ENCODE measurements at places on chromosomes 2 and 18.

GRCh38 chr2:24021122-24021998 is 11.5 kb downstream of the MFSD2B start:
- no peak overlapping the region for H3K4me3 ChIP-seq
- no peak overlapping the region for H3K27ac ChIP-seq
- peak; percentile 31 for DNase-seq
- no peaks in the 10 kb centered on the region for H3K4me1 ChIP-seq
- H3K27me3 ChIP-seq, result no peaks in the 10 kb centered on the region

DNA sequence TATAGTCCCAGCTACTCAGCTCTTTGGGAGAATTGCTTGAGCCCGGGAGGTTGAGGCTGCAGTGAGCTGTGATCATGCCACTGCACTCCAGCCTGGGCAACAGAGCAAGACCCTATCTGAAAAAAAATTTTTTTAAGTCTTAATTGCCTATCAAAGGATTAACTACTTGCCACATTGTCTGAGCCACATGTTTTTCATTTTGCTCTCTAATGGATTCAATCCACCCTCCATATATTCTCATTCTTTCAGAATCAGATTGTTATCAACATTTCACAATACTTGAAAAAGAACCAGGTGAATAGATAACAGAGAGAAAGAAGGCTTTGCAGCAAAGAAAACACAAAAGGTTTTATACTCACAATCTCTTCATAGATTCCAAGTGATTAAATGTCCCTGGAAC is 61.0 kb downstream of the PXDN start:
- H3K4me3 ChIP-seq, result no peak overlapping the region
- no peak for DNase-seq
- no peak overlapping the region for H3K27ac ChIP-seq
- no peaks in the 10 kb centered on the region for H3K4me1 ChIP-seq
- H3K27me3 ChIP-seq, result no peaks in the 10 kb centered on the region

DNA sequence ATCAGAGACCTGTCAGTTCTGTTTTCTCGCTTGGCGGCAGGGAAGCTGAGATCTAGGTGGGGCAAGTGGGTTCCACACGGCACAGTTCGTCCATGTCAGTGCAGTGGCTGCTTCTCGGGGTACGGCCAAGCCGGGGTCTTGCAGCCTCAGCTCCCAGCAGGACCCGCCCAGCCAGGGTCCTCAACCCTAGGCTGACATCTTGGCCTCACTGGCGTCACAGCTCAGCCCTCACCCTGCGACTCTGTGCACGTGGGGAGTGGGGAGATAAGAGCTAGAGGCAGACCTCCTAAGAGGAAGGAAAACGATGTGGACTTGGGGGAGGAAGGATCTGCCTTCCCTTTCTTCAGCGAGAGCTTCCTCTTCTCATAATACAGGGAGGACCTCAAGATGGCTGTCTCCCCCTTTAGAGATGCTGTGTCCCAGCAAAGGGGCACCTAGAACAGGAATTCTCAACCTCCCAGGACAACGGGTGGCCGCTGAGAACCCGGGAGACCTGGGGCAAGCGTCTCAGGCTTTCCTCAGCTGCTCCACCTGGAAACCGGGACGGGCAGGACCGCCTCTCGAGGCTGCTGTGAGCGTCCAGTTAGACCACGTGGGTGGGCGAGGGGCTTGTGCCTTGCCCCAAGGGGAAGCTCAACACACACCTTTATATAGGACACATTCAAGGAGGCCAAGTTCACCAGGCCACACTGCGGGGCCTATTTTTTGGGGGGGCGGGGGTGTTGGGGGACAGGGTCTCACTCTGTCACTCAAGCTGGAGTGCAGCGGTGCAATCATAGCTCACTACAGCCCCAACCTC is 23.5 kb upstream of the KLF11 start:
- H3K36me3 ChIP-seq, result no peaks in the 10 kb centered on the region
- H3K4me1 ChIP-seq, result no peaks in the 10 kb centered on the region
- H3K4me3 ChIP-seq, result no peak overlapping the region

- no peaks in the 10 kb centered on the region for H3K4me1 ChIP-seq
- H3K36me3 ChIP-seq, result no peaks in the 10 kb centered on the region
- H3K27ac ChIP-seq, result no peak overlapping the region
- no peak for DNase-seq
- H3K27me3 ChIP-seq, result no peaks in the 10 kb centered on the region
These were observed 277.3 kb upstream of the DOK6 start for GRCh38 chr18:69123421-69123820.

- H3K36me3 ChIP-seq, result no peaks in the 10 kb centered on the region
- H3K27me3 ChIP-seq, result no peaks in the 10 kb centered on the region
- H3K4me1 ChIP-seq, result no peaks in the 10 kb centered on the region
- no peak for DNase-seq
These were observed 29.9 kb upstream of the REG3A start for GRCh38 chr2:79189465-79189864.

DNA sequence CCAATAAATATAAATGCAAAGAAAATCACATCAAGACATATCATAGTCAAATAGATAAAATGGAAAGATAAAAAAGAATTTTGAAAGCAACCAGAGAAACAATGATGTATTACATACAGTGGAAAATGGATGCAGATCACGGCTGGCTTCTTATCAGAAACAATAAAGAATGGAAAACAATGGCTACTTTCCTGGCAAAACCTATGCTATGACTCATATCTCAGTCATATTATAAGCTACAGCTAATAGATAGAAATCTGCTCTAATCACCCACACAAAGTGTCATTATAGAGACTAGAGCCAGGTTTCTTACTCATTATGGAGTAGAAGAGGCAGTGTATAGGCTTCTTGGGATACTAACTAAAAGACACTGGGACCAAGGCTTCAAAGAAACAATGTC is 93.5 kb upstream of the TACR1 start:
- H3K36me3 ChIP-seq, result no peaks in the 10 kb centered on the region
- no peaks in the 10 kb centered on the region for H3K4me1 ChIP-seq
- no peak overlapping the region for H3K27ac ChIP-seq
- H3K27me3 ChIP-seq, result no peaks in the 10 kb centered on the region

GRCh38 chr18:48786455-48787202 is 164.1 kb downstream of the SMAD7 start:
- no peaks in the 10 kb centered on the region for H3K36me3 ChIP-seq
- H3K4me1 ChIP-seq, result peaks cover 31% of the 10 kb centered on the region
- H3K4me3 ChIP-seq, result no peak overlapping the region
- H3K27me3 ChIP-seq, result peaks cover 22% of the 10 kb centered on the region

GRCh38 chr2:177724398-177725287 is 332.1 kb downstream of the AGPS start:
- H3K27me3 ChIP-seq, result peaks cover 21% of the 10 kb centered on the region
- no peaks in the 10 kb centered on the region for H3K4me1 ChIP-seq
- no peak overlapping the region for H3K27ac ChIP-seq

DNA sequence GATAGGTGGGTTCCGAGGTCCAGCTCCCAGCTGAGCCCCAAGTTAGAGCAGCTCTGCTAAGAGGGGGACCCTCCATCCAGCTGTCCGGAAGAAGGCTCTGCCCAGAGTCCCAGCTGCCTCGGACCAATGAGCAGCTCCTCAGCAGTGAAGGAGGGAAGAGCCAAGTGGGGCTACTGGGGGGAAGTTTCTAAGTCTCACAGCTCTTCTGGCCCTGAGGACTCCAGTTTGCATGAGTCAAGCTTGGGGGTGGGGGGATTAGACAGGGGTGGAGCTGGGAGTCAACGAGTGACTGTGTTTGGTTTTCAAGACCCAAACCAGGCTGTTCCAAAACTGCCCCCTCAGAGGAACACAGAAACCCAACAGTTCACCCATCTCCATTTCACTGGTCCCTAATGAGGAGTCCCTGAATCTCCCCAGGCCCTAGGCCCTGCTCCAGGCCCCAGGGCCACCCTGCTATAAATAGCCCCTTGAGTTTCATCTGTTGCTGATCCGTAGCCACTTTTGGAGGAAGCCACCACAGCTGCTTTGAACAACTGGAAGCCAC is 100.9 kb downstream of the TNS1 start:
- peaks cover 34% of the 10 kb centered on the region for H3K27me3 ChIP-seq
- H3K27ac ChIP-seq, result peak overlapping the region; percentile 21
- no peaks in the 10 kb centered on the region for H3K36me3 ChIP-seq

- peaks cover 70% of the 10 kb centered on the region for H3K4me1 ChIP-seq
- peak; percentile 67 for DNase-seq
- H3K27ac ChIP-seq, result peak overlapping the region; percentile 77
- H3K27me3 ChIP-seq, result peaks cover 100% of the 10 kb centered on the region
- H3K4me3 ChIP-seq, result peak overlapping the region; percentile 68
These were observed 455 bp upstream of the DLX1 start for GRCh38 chr2:172084645-172085459.

DNA sequence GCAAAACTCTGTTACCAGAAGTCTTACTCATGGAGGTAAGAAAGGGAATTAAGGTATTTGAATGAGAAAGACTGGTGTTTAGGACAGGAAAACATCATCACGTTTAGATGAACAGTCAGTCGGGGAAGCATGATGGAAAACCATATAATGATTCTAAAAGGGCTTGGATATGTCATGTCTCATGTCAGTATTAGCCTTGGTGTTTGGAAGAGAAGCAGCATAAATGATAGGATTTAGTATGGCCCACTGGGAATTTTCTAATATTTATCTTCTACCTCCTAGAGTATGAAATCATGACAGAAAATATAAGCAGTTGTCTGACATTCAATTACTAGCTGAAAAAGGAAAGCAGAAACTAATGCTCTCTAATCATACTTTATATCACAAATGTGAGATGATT is 1643.6 kb upstream of the CELF4 start:
- no peaks in the 10 kb centered on the region for H3K4me1 ChIP-seq
- no peaks in the 10 kb centered on the region for H3K36me3 ChIP-seq
- no peak overlapping the region for H3K27ac ChIP-seq
- DNase-seq, result no peak
- H3K4me3 ChIP-seq, result no peak overlapping the region

DNA sequence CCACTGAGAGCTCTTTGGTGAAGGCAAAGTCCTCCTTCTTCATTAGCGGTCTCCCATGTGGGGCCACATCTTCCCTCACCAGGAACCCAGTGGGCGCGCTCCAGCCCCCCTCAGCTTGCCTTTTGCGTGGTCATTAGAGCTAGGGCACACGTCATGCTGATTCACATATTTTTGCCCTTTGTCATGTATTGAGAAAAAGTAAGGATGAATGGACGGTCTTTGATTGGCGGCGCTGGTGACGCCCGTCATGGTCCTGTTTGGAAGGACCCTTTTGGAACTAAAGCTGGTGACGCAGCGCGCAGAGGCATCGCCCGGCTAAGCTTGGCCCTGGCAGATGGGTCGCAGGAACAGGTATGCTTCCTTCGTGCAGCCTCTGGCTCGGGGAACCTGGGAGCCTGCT is 3.1 kb downstream of the SLC14A1 start:
- peaks cover 14% of the 10 kb centered on the region for H3K27me3 ChIP-seq
- H3K27ac ChIP-seq, result no peak overlapping the region
- peaks cover 5% of the 10 kb centered on the region for H3K4me1 ChIP-seq

GRCh38 chr18:58576638-58577251 is 52.1 kb downstream of the ALPK2 start:
- peaks cover 21% of the 10 kb centered on the region for H3K27me3 ChIP-seq
- no peak overlapping the region for H3K27ac ChIP-seq
- H3K4me1 ChIP-seq, result peaks cover 18% of the 10 kb centered on the region

- DNase-seq, result no peak
- H3K4me1 ChIP-seq, result no peaks in the 10 kb centered on the region
- H3K4me3 ChIP-seq, result no peak overlapping the region
- peaks cover 10% of the 10 kb centered on the region for H3K27me3 ChIP-seq
- H3K36me3 ChIP-seq, result peaks cover 5% of the 10 kb centered on the region
These were observed 67.8 kb upstream of the ODC1 start for GRCh38 chr2:10515887-10516286.

Measured in activated naive CD4-positive, alpha-beta T cell treated with anti-CD3 and anti-CD28 coated beads, Interleukin-2, amount 10 ng/mL, durations not matched to agents 7 days and 5 days (primary cell).